ENCODE measurements at places on chromosomes 4 and X. TPM values are rescaled to one million over a fixed set of nuclear protein-coding genes. Genes with fewer than 3 reads are reported as not detected.

The RWDD4 gene
- 23.9 TPM for total RNA-seq

The DRP2 gene
- under 0.01 TPM for total RNA-seq

The FMR1NB gene
- not detected for total RNA-seq

The OTUD6A gene
- total RNA-seq, result not detected

The CFAP299 gene
- not detected for total RNA-seq

The UGT2B17 gene
- not detected for total RNA-seq

The SRPX2 gene
- total RNA-seq, result 16.8 TPM

The SLC38A5 gene
- total RNA-seq, result 301 TPM

The S100G gene
- not detected for total RNA-seq

The TLR6 gene
- total RNA-seq, result 0.48 TPM

The ZNF630 gene
- 3.0 TPM for total RNA-seq

The GAGE12F gene
- not detected for total RNA-seq

The VSIG4 gene
- total RNA-seq, result not detected

The HPSE gene
- 3.0 TPM for total RNA-seq

The ASB5 gene
- total RNA-seq, result 0.24 TPM

The KLB gene
- not detected for total RNA-seq

The MID2 gene
- 31.5 TPM for total RNA-seq

The CHRDL1 gene
- 6.3 TPM for total RNA-seq

The FGFBP1 gene
- total RNA-seq, result 99.8 TPM

The CD38 gene
- total RNA-seq, result under 0.01 TPM

The CENPVL2 gene
- total RNA-seq, result not detected

The PCSK1N gene
- 0.21 TPM for total RNA-seq

The VSIG1 gene
- 1.3 TPM for total RNA-seq

The FGFBP2 gene
- not detected for total RNA-seq

The XKRX gene
- 0.24 TPM for total RNA-seq

The PRSS12 gene
- 11.8 TPM for total RNA-seq

The RASGEF1B gene
- total RNA-seq, result 15.9 TPM

The FATE1 gene
- total RNA-seq, result not detected

The POU4F2 gene
- total RNA-seq, result not detected

The TRAPPC11 gene
- 45.8 TPM for total RNA-seq

The NAA11 gene
- total RNA-seq, result not detected

The PROM1 gene
- total RNA-seq, result 12.3 TPM

The ANXA10 gene
- total RNA-seq, result 0.43 TPM

The PNMA3 gene
- not detected for total RNA-seq

The RELL1 gene
- total RNA-seq, result 85.3 TPM

The MAGEA6 gene
- not detected for total RNA-seq

The MAGIX gene
- total RNA-seq, result 3.0 TPM

The BRS3 gene
- total RNA-seq, result not detected

The KLHL13 gene
- 2.3 TPM for total RNA-seq

The TENM3 gene
- total RNA-seq, result 1.5 TPM

The SYTL4 gene
- 1.9 TPM for total RNA-seq
